Activated CD8-positive, alpha-beta memory T cell treated with anti-CD3 and anti-CD28 coated beads for 48 hours (primary cell): ENCODE measurements at places on chromosomes 13 and 19.

DNA sequence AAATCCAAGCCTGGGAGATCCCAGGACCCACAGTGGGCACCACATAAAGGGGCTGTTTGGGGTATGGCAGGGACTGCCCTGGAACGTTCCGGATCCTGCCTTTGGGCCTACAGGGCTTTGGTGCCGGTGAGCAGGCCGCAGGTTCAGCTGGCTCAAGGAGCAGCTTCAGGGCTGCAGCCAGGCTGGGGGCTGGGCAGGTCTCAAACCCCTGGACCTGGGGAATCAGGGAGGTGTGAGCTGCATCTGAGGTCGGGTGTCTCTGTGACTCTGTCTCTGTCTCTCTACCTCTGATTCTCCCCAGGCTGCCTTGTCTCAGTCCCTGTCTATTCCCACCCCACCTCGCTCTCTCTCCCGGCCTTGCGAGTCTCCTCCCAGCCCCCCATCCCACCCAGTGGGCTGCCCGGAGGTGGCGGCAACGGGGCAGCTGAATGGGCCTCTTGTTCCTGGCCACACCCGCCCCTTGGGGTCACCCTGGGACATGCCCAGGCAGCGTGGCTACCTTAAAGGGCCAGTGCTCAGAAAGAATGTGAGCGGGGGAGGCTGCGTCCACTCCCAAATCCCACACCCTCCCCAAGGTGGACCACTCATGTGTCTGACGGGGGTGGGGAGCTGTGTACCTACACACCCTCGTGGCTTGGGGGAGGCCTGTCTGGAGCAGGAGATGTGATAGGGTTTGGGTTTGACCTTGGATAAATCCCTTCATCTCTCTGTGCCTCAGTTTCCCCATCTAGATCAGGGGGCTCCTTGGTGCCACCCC is 31.1 kb downstream of the NFIC start:
- no peak for DNase-seq

DNA sequence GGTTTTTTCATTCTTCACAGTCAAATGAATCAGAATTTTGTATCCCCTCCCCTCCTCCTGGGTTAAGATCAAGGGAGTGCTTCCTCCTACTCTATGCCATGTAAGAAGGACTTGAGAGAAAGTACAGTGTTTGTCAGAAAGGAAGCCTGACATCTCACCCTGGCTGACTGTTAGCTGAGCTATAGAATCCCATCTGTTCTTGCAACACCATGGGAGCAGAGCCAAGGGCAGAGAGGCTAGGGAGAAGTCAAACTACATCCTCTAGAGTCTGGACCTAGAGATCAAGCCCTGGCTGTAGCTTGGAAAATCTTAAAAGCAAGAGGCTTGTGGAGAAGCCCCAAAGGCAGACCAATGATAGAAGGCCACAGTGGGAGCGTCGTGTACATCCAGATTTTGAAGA is 145.9 kb downstream of the OLFM4 start:
- no peak for DNase-seq

DNA sequence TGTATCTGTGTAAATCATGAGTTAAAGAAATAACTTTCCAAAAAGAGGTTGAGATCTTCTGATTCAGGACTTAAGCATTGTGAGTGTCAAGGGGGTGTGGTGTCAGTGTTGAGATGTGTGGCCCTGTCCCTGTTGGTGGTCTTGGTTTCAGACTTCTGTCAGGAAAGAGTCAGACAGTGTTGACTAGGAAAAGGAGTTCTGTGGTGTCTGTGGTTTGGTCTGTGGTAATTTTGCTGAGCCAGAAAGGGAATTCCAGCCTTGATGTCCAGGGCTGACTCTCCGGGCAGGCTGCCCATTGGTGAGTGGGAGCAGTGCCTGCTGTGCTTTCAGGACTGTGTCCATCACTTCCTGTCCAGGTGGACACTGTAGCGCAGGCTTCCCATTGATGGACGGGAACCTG is 39.8 kb upstream of the IGFL4 start:
- no peak for DNase-seq

GRCh38 chr13:73702419-73703071 is 431.7 kb downstream of the KLF12 start:
- no peak for DNase-seq

- DNase-seq: no peak
Measured at GRCh38 chr19:47471733-47472457, at the start of gene SLC8A2. SLC8A2 (minus strand) TSS chr19:47471893; CDS start chr19:47466403, 5,490 bp downstream.

GRCh38 chr13:38657191-38657590 is 29.7 kb upstream of the FREM2 start:
- no peak for DNase-seq

- no peak for DNase-seq
Measured at GRCh38 chr19:38213469-38213868, 10.6 kb downstream of the DPF1 start.

- no peak for DNase-seq
Measured at GRCh38 chr19:28456252-28456651, 756.7 kb downstream of the UQCRFS1 start.

- DNase-seq: no peak
Measured at GRCh38 chr19:17202249-17202648, 12.9 kb upstream of the USE1 start.

DNA sequence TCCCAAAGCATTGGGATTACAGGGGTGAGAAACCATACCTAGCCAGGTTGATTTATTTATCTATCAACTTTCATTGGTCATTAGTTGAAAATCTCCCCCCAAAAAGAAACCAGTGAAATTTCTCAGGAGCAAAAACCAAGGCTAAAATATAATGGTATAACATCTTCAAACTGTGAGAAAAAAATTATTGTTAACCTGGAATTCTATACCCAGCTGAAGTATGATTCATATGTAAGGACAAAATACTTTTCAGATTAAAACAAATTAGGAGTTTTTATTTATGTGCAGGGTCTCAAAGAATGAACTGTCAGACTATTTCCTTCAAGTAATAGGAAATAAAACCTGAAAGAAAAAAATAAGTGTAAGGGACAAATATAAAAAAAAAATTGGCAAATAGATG is 1053.9 kb downstream of the UQCRFS1 start:
- DNase-seq: no peak

- no peak for DNase-seq
Measured at GRCh38 chr19:47446534-47447469, 24.9 kb downstream of the SLC8A2 start.

DNA sequence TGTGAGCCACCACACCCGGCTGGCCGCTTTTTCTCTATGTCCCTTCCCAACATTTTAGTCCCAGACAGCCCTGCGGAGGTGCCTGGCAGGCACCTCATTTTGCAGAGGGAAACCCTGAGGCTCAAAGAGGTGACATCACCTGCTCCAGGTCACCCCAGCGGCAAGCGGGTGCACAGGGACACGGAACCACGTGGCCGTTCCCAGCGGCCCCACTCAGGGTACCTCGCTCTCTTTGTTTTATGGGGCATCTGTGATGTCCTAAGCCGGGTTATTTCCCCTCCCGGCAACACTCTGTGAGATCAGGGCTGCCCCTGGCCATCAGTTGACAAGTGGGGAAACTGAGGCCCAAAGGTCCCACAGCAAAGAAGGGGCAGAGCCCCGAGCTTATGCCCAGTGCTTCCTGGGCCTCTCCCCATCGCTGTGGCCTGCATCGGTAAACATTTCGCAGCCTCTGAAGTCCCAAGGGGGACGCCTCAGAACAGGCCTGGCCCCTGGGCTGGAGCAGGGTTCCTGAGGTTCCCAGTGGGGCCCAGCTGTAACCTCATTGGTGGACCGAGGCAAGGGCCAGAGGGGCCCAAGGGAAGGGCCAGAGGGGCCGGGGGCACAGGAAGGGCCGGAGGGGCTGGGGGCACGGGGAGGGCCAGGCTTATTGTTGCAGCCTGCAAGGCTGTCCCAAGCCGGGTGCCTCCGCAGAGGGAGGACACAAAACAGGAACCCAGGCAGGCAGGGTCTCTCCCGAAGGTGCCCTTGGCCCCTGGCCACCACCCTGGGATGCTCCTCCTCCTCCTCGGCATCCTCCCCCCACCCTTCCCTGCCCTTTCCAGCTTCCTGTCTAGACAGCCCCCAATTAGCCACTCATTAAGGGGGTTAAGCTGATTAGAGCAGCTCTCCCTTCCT is 39.0 kb downstream of the SMIM24 start:
- no peak for DNase-seq

DNA sequence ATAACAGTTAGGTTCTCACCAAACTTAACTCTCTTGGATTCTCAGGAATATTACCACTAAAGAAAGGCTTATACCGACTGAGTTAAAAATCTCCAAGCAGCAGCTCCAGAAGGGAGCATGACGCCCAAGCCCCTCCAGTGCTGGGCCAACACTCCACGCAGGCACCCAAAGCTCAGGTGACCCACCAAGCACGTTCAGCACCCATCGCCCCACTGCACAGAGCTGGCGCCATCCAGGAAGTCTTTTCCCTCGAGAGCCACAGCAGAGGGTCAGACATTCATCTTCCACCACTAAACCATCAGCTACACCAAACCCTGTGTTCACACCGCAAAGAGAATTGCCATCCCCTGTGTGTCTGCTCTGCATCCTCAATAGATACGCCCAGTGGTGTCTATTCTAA is 65.7 kb downstream of the SOX1 start:
- no peak for DNase-seq

DNA sequence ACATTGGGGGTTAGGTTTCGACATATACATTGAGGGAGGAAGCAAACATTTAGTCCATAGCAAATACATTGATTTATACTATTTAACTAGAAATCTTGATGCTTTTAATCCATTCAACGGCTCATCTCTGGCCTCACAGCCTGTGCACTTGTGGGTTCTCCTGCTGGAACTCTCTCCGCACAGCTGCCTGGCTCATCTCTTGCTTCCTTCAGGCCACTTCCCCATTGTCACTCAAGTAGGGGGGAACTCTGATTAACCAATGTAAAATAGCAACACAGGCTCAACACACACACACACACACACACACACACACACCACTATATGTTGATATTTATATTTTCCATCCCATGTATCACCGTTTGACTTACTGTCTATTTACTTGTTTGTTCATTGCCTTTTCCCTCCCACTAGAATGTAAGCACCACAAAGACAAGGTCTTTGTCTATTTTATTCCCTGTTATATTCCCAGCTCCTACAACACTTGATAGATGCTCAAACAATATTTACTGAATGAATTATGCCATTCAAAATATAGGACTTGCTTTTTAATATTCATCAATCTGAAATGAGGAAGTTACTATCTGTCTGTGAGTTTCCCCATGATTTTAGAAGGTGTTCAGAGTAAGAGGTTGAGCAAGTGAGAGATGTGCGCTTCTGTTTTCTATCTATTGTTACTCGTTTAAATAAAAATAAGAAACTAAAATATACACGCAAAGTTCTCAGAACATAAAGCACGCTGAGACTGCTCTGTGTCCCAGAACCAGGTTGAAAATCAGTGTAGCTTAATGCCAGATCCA is 29.8 kb upstream of the PABPC3 start:
- no peak for DNase-seq
